ENCODE measurements at places on chromosomes 6 and 20. TPM values are rescaled to one million over a fixed set of nuclear protein-coding genes. Genes with fewer than 3 reads are reported as not detected.

Gene FAM217A
- 1.3 TPM for polyA plus RNA-seq

Gene NOX3
- 2.1 TPM for polyA plus RNA-seq

Gene XKR7
- 0.32 TPM for polyA plus RNA-seq

Gene TBXT
- not detected for polyA plus RNA-seq

Gene PLN
- 3.8 TPM for polyA plus RNA-seq

Gene DPM1
- 67.1 TPM for polyA plus RNA-seq

DNA sequence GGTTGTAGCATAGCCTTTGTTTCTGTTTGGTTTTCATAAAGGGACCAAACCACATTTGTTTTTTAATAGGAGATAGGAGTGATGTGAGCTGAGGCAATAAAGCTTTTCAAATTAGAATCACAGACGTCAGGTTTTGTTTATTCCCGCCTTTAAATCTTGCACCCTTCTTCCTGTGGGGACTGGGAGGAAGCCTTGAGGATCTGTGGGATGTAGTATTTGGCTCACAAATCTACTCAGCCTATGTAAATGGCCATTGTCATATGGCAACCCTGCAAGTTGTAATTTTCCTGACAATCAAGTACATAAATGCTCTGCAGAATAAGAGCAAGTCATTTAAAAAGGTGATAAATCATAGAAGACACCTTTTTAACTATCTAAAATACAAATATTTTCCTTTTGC, 110.4 kb downstream of the ADGRG6 start:
- DNase-seq: no peak

GRCh38 chr20:60092729-60093128, 134.5 kb downstream of the CDH26 start:
- DNase-seq: no peak

DNA sequence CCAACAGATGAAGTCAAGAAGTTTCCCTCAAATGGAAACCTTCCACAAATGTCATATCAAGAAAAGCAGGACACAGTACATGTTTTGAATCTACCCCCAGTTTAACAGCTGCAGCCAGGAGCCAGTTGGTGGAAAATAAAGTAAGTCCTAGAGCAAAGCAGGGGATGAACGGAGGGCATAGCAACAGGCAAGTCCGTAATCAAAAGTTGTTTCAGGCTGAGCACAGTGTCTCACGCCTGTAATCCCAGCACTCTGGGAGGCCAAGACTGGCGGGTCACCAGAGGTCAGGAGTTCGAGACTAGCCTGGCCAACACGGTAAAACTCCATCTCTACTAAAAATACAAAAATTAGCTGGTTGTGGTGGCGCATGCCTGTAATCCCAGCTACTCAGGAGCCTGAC, 2.4 kb upstream of the SALL4 start:
- DNase-seq: no peak

GRCh38 chr20:48339986-48340882, 487.6 kb downstream of the PREX1 start:
- DNase-seq: no peak

GRCh38 chr20:58871533-58872102, 19.1 kb downstream of the GNAS start:
- no peak for DNase-seq

DNA sequence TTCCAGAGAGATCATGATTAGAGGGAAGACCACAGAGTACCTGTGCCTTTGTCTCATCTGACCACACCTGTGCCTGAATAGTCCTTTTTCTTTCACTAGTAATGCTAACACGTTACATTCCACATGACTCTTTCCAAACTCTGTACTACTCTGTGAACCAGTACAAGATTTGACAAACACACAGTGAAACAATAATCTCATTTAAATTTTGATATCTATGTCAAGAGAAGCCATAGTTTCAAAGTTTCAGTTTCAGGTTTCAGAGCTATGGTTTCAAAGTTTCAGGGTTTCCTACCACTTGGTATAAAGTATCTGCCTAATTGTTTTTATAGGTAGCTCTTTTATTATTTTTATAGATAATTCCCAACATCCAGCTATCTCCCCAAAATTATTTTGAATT, 62.0 kb upstream of the PHACTR2 start:
- DNase-seq: no peak

GRCh38 chr6:128659276-128659675, 138.9 kb upstream of the PTPRK start:
- no peak for DNase-seq

DNA sequence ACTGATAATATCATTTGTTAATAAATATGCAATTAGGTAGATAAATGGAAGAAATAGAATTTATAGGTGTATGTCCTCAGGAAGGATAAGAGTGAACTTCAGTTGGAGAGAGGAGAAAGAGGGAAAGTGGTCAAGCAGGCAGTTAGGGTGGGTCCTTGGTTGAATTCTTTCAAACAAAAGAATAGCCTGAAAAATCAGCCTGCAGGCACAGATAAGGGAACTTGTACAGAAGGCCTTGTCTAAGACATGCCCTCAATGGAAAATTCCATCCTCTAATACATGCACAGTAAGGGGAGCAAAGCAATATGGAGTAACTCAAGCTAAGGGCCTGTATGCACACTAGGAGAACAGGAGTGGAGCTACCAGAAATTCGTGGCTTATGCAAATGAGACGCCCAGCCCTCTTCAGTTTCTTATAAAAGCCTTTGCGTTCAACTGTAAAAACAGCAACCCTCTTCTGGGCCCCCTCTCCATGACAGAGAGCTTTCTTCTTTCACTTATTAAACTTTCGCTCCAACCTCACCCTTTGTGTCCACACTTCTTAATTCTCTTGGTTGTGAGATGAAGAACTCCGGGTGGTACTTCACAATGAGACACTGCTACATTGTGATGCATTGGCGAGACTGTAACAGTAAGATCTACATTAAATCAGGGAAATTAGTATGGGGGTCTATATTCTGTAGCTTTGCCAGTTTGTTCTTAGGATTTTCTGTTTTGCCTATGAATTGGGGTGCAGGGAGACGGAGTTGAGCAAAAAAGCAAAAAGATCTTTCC, 147.0 kb downstream of the HS3ST5 start:
- no peak for DNase-seq

DNA sequence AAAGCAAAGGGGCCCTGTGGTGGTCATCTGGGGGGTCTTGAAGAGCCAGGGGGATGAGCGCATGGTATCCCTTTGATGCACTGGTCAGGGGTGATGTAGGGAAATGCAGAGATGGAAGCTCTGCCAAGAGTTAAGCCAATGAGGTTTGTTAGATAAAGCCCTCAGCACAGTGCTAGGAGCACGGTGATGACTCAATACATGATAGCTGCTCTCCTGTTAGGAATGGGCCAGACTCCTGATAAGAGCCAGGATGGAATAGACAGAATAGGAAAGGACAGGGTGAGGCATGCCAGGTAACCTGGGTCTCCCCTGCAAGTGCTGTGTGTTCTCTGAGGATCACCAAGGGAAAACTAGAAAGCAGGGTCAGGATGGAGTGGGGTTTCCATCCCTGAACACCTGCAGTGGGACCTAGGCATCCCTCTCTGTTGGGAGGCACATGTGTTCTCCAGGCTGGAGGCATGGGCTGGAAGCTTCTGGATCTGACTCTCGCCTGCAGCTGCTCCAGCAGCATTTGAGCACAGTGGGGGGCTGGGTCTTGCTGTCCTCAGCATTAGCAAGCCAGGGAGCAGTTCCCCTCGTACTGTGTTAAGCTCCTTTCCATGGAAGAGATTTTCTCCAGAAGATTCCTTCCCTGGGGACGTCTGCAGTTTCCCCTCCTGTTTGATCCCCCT, 71.8 kb upstream of the TIAM2 start:
- no peak for DNase-seq

DNA sequence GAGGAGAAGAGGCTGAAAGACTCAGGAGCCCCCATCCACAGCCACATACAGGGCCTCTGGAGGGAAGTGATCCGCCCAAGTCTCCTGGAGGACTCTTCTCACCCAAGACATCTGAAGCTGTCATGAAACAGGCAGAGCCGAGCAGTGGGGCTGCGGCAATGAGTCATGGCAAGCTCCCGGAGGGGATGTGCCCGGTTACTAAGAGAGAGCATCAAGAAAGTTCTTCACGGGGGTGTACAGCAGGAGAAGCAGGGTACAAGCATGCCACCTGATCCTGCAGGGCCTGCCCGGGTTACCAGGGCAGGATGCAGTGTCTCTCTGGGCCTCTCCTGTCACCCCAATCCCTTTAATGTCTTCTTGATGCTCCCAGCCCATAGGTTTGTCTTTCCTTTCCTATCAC, 21.1 kb downstream of the TRIM26 start:
- DNase-seq: no peak

DNA sequence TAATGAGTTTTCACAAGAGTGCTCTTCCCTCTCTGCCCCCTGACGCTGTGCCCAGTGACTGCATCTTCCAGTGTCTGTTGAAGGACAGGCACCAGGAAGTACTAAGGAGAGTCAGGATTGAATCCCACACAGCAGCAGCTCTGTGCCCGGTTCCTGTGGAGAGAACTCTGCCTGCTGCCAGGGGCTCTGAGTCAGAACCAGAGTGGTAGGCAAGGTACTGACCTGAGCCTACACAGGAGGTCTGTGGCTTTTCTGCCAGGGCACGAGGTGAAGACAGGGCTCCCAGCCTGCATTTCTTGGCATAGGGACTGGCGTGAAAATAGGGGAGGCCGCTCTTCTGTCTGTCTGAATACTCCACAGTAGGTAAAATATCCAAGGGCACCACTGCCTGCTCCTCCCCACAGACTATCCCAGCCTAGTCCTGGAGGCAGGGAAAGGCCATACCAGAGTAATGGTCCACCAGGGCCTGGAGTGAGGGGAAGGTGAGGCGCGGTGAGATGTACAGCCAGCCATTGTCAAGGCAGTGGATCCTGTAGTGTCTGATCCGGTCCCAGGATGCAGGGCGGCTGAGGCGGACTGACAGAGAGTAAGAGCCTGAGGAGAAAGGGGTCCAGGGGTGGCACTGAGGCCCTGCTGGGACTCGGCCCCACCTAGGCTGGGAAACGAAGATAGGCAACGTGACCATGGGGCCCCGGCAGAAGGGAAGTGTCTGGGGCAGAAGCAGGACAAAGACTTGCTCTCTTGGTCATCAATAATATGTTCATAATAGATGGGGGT, 9.4 kb downstream of the RAB5IF start:
- no peak for DNase-seq

- no peak for DNase-seq
Measured at GRCh38 chr20:39822667-39823066, 860.5 kb downstream of the DHX35 start.

DNA sequence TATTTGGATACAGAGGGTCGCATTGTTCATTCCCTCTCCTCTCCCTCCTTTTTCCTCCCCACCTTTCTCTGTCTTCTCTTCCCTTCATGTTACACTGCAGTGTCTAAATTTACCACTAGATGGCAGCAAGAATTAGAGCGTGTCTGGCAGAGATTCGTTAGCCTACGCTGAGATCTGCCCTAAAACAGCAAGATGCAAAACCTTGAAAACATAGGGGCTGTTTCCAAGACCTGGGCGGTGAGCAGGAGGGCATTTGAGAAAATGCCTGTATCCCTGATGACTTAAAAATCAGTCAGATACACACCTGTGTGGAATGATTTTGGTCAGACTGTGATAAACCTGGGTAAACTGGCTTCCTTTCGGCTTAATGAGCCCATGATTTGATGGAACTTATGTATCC, 101.5 kb upstream of the ISM1 start:
- peak; percentile 73 for DNase-seq

DNA sequence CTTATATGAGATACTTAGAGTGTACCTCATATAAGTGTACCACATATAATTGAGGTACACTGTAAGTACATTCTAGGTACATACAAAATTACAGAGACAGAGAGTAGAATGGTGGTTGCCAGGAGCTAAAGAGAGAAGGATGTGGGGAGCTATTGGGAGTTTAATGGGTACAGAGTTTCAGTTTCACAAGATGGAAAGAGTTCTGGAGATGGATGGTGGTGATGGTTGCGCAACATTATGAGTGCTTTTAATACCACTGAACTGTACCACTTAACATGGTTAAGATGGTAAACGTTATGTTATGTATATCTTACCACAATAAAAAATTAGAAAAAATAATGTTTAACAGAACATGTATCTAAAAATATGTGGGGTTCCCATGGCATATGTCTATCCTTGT, 69.4 kb downstream of the PRND start:
- no peak for DNase-seq

DNA sequence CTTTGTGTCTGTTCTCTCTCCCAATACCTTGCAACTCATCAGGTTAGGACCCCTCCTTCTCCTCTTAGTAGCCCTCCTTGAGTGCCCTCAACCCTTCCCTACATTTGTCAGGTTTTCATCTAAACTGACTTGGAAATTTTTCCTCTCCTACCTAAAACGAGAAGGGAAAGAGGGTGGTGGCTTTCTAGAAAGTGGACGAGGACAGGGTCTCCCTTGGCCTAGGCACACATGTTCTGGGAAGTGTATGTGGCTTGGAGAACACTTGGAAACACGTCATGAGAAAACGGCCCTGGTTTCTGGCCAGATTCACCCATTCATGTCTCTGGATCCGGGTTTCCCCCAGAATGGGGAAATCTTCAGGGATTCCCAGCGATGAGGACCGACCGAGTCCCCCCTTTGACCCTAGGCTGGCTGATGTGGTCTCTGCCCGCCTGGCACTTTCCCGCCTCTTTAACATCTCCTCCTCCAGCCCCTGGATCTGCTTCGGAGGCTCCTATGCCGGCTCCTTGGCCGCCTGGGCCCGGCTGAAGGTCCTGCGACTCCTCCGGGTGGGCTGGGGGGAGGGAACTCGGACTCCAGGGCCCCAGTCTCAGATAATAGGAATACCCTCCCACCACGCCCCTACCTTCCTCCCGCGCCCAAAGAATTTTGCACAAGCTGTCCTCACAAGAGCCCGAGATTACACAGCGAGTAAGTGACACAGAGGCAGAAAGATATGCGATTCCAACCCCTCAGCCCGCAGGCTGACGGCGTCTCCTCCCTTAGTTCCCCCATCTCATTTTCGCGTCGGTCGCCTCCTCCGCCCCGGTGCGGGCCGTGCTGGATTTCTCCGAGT, 3.0 kb downstream of the PRSS16 start:
- DNase-seq: no peak

All from left renal cortex interstitium (tissue), 4 donors.